Inflammatory macrophage treated with lipopolysaccharide for 4 hours (primary cell): ENCODE measurements at places on chromosomes 6 and 20.

DNA sequence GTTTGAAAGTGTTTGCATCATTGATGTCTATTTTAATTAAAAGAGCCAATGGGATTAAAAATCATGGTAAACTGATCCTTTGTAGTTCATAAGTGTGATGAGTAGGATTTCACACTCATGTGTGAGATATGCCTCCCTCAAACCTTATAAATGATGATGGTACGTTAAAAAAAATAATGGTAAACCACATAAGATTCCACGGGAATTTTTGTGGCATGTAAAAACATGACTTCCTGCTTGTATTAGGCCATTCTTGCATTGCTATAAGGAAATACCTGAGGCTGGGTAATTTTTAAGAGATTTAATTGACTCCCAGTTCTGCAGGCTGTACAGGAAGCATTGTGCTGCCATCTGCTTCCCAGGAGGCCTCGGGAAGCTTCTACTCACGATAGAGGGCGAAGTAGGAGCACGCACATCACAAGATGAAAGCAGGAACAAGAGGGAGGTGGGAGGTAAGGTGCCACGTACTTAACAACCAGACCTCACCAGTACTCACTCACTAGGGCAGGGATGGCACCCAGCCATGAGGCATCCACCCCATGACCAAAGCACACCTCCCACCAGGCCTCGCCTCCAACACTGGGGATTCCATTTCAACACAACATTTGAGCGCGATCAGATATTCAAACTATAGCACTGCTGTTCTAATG lies 187.6 kb upstream of the QKI start:
- no peak for DNase-seq

DNA sequence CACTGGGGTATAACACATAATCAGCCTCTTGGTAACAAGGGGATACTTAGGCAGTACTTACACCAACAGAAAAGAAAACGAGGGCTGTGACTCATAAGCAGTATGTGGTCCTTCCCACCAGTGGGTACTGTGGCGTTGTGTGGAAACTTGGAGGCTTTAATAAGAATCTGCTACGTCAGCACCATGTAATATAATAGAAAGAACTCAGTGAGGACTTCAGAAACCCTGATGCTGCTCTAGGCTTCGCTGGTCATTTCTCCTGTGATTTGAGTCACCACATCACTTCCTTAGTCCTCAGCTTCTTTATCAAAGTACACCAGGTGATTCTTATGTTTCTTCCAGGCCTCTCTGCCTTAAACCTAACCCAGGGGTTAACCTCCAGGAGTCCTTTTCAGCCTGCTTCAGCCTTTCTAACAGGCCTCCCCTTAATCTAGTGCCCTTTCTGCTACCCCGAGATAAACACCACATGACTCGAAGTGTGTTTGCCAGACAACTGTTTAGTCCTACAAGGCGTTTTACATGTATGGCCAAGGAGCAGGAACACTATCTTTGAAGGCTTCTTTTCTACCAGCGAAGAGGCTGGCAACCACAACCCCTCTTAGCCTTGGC lies 68.5 kb downstream of the FYN start:
- peak; percentile 94 for DNase-seq

GRCh38 chr6:42547407-42548329 lies 16.2 kb upstream of the UBR2 start:
- peak; percentile 86 for DNase-seq

DNA sequence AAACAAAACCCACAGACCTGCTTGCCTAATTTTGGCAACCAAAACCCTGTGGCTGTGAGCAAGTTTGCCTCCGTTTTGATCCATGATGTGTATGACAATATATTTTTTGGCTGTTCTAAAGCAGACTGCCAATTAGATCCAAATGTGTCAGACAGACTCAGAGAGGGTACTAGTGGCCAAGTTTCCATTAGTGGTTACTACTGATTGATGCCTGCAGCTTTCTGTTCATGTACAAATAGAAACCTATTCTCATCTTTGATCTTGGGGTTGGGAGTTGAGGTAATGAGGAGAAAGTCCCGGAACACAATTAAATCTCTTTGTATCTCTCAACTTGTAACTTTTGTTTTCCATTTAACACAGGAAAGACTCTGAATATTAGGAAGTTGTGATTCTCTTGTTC lies 100.9 kb downstream of the RNF144B start:
- no peak for DNase-seq

- peak; percentile 20 for DNase-seq
These were observed at the start of the genes DUSP15 and TTLL9 for GRCh38 chr20:31869942-31870725. Gene DUSP15, minus strand, starts transcription at chr20:31870527. Its CDS starts 190 bp downstream, at chr20:31870337. Gene TTLL9, plus strand, starts transcription at chr20:31870634. Its CDS starts 493 bp downstream, at chr20:31871127.

DNA sequence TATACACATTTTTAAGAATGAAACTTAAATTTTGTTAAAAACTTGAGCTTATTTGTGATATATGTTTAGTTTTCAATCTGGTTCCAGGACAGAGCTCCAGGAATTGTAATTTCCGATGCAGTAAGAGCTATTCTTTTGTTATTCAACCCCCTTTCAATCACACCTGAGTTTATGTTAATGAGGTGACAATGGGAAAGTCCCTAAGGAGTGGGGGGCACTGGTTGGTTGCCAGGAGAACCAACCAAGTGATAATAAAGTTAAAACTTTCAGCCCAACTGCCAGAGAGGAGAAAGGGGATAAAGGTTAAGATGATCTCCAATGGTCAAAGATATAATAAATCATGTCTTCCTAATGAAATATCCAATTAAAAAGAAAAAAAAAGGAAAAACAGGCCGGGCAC lies 19.8 kb downstream of the MDN1 start:
- DNase-seq = no peak

DNA sequence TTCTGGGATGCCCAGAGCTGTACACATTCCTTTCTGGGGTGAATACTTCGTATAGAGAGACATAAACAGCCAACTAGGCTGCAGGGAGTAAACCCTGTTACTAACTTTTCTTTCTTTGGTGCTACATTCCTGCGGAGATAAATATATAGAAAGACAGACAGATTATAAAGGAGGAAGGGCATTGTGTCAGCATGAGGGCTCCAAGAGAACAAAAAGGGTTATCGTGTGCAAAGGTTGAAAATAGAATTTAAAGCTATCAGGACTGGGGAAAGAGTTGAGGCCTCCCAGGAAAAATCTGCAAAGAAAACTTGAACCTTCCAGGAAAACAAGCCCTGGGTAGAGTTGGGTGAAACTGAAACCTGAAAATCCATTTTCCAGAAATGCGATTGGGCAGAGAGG lies 68.0 kb downstream of the TMEM170B start:
- DNase-seq = no peak

GRCh38 chr6:11830105-11830504 lies 51.5 kb upstream of the ADTRP start:
- no peak for DNase-seq
